Mesothelial cell of epicardium (in vitro differentiated cells): ENCODE measurements at places on chromosomes 1 and 21. TPM values are rescaled to one million over a fixed set of nuclear protein-coding genes. Genes with fewer than 3 reads are reported as not detected.

DNA sequence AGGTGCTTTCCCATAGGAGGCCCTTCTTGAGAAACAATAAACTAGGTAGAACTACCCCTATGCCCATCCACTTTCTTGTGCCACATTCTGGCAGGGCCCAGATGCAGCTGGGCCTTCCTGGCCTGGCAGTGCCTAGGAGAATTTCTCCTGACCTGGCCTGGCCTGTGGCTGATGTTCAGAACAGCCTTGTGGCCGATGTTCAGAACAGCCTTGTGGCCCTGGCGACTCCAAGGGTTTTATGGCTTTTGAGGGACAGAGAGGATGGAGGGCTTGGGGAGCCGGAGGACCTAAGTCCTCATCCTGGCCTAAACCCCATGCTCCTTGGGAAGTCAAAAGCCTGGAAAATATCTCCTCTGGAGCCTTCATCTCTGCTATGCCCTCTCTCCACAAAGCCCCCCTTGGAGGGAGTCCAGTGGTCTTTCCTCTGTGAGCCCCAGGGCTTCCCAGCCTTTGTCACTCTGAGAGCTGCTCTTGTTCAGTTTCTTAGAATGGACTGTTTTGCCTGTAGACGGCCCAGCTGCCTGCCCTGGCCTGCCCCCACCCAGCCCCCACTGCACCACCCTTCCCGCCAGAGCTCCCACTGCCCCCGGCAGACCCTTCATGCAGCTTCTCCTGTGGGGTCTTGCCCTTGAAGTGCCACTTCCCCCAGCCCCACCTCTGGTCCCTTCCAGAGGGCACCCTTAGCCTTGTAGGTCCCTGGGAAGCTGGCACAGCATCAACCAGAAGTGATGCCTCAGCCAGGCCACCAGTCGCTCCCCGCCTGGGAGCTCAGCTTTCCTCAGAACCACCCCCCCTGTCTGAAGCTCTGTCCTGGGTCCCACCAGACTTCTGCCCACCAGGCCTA lies 7.0 kb downstream of the GPR37L1 start:
- DNase-seq: no peak
- peaks cover 9% of the 10 kb centered on the region for H3K36me3 ChIP-seq
- no peak overlapping the region for H3K4me3 ChIP-seq
- H3K27me3 ChIP-seq: no peaks in the 10 kb centered on the region
- H3K27ac ChIP-seq: peak overlapping the region; percentile 43

GRCh38 chr1:212477680-212478466 lies 45.2 kb downstream of the NENF start:
- H3K4me3 ChIP-seq: no peak overlapping the region
- peaks cover 3% of the 10 kb centered on the region for H3K4me1 ChIP-seq
- peak overlapping the region; percentile 44 for H3K27ac ChIP-seq
- DNase-seq: no peak
- H3K36me3 ChIP-seq: no peaks in the 10 kb centered on the region

DNA sequence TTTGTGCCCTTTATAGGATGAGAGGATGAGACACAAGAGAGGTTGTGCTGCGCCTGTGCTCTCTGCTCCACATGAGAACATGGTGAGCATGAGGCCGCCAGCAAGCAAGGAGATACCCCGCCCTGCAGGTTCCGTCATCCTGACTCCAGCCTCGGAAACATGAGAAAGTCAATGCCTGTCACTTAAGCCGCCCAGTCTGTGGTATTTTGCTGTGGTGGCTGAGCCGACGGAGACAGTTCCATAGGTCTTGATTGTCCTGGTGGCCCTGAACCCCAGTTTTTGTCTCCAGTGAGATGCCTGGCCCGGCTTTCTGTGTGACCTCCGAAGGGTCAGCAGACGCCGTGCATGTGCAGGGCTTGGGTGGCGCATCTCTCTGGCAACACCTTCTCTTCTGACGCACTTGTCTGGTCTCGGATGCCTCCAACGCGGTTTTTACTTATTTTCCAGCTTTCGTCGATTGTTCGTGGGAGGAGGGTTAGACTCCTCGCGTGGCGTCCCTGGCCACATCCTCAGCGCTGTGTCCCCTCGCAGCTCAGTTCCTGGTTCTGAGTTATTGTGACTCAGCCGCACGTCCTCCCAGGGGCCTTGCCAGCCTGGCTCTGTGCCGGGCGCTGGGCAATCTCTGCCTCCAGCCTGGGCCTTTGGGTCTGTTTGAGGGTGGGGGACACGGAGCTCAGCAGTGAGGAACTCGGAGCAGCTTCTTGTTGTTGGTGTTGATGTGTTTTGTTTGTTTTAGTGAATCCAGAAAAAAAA lies 70.0 kb downstream of the FAAP20 start:
- no peak for DNase-seq
- H3K27me3 ChIP-seq: no peaks in the 10 kb centered on the region
- H3K27ac ChIP-seq: peak overlapping the region; percentile 83
- no peaks in the 10 kb centered on the region for H3K4me1 ChIP-seq
- H3K4me3 ChIP-seq: no peak overlapping the region
- peaks cover 8% of the 10 kb centered on the region for H3K36me3 ChIP-seq

The FNDC7 gene
- 0.07 to 0.13 TPM in 2 of 3 replicates, not detected in the other for total RNA-seq

The PRR9 gene
- total RNA-seq: not detected in 3 replicates

The WNT3A gene
- total RNA-seq: 0.09 to 0.16 TPM in 2 of 3 replicates, not detected in the other
